ENCODE measurements at places on chromosomes 1 and 21.

DNA sequence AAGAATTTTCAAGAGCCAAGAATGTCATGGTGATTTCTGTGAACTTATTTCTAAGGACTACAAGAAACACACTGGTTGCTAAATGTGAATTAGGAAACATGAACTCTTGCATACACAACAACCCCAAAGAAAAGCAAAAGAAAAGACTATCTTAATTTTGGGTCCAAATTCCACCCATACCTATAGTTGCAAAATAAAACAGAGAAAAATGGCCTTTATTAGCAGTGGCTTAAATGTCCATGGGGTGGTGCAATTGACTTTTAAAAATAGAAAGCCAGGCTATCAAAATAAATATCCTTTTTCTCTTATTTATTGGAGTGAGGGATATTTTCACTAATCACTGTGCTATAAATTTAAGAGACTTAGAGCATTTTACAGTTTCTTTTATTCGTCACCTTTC is 80.9 kb upstream of the DPYD start:
- no peak for DNase-seq

DNA sequence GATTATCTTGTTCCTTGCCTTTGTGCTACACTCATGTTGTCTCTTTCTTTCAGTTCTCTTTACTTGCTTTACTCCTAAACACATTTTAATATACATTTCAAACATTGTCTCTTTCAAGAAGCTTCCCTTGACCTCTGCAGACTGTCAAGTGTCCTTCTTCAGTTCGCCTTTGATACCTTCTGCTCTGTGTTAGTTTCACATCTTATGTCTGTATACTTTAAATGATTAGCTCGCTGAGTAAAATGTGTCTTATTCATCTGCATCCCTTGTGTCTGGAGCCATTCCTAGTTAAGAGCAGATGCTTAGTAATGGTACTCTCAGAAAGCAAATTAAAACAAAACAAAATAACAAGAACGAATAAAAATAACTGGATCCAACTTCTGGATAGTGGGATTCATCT is 303.3 kb downstream of the S1PR1 start:
- DNase-seq, result no peak

- DNase-seq, result no peak
These were observed 97.9 kb upstream of the RAB3GAP2 start for GRCh38 chr1:220370041-220370700.

- DNase-seq, result no peak
These were observed 71.2 kb upstream of the RGL1 start for GRCh38 chr1:183733715-183734114.

- no peak for DNase-seq
These were observed 99.6 kb downstream of the GABPA start for GRCh38 chr21:25834381-25834780.

DNA sequence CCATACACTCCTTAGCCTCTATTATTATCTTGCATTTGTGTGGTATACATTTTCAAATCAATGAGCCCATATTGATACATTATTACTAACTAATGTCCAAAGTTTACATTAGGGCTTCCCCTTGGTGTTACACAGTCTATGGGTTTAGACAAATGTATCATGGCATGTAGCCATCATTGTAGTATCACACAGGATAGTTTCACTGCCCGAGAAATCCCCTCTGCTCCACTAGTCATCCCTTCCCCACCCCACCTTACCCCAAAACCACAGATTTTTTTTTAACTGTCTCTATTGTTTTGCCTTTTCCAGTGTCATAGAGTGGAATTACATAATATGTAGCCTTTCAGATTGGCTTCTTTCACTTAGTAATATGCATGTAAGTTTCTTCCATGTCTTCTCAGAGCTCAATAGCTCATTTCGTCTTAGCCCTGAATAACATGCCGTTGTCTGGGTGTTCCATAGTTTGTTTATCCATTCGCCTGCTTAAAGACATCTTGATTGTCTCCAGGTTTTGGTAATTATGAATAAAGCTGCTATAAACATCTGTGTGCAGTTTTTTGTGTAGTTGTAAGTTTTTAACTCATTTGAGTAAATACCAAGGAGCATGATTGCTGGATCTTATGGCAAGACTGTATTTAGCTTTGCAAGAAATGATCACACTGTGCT is 86.4 kb upstream of the LYST start:
- DNase-seq, result peak; percentile 14

GRCh38 chr21:29650523-29651022 is 289.2 kb downstream of the GRIK1 start:
- no peak for DNase-seq

GRCh38 chr1:90781534-90781933 is 64.4 kb upstream of the BARHL2 start:
- no peak for DNase-seq

GRCh38 chr1:26384076-26384475 is 11.5 kb upstream of the ZNF683 start:
- no peak for DNase-seq

DNA sequence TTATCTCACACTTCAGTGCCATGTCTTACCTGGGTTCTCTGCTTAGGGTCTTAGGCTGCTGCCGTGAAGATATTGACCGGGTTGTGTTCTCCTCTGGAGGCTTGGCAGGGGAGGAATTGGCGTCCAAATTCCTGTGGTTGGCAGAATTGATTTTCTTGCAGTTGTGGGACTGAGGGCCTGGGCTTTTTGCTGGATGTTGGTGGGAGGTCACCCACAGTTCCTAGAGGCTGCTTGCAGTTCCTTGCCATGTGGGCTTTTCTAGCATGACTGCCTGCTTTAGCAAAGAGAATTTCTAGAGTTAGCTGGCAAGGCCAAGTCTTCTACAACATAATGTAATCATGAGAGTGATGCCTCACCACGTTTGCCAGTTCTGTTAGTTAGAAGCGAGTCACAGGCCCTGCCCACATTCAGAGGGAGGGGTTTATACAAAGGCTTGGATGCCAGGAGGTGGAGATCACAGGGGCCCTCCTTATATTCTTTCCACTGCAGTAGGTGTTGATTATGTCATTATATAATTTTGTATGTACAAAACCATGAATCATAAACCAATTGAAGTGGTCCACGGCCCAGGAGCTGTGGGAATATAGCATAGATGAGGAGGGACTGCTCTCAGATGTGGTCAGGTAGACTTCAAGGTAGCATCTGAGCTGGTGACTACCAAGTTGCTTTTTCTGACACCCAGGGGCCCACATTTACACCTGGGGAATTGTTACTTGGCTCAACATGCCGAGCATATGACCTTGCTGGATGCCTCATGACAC is 6.6 kb downstream of the UBL4B start:
- no peak for DNase-seq

- no peak for DNase-seq
These were observed 1.1 kb upstream of the ABCD3 start for GRCh38 chr1:94416901-94417727.

- no peak for DNase-seq
These were observed 44.4 kb downstream of the CACHD1 start for GRCh38 chr1:64514197-64514765.

- DNase-seq, result no peak
These were observed 42.7 kb downstream of the EIF2D start for GRCh38 chr1:206569556-206569955.

DNA sequence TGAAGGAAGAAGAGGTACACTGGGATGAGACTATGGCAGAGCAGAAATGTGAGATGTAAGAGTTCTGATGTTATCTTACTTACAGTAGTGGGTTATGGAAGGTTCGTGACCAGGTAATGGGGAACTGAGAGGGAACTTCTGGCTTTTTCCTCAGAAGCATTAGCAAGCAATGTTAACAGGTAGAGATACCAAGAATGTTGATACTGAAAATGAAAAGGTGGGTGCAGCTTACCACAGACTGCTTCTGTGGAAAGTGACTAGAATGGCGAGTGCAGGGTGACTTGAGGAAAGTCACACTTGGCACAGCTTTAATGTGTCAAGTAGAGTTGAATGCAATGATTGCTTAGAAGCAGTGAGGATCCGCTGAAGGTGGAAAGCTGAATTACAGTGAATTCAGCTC is 70.8 kb downstream of the PLA2G4A start:
- no peak for DNase-seq

DNA sequence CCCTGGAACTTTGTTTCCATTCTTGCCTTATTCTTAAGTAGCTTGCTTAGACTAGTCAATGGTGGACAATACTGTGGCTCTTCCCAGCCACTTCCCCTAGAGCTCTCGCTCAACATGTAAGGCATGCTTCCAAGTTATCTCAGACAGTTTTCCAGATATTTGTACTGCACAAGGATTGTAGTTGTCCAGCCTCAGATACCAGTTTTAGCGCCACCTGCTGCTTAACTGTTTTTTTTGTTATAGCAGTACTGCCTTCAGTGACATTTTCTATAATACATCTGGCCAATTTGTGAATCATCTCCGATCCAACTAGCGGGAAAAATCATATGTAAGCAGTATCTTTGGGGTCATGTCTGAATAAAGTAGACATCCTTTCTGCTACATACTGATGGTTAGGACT is 346.7 kb upstream of the ADGRL4 start:
- DNase-seq, result no peak

- DNase-seq, result no peak
These were observed 24.0 kb upstream of the CLIC6 start for GRCh38 chr21:34644825-34645224.

GRCh38 chr1:167276969-167277368 is 56.3 kb downstream of the POU2F1 start:
- DNase-seq, result no peak

GRCh38 chr1:181369416-181369815 is 113.9 kb upstream of the CACNA1E start:
- DNase-seq, result no peak

GRCh38 chr21:43312751-43313169 is 114.2 kb downstream of the SIK1 start:
- DNase-seq, result no peak

- DNase-seq, result no peak
These were observed 324.7 kb upstream of the USP24 start for GRCh38 chr1:55539652-55540512.

DNA sequence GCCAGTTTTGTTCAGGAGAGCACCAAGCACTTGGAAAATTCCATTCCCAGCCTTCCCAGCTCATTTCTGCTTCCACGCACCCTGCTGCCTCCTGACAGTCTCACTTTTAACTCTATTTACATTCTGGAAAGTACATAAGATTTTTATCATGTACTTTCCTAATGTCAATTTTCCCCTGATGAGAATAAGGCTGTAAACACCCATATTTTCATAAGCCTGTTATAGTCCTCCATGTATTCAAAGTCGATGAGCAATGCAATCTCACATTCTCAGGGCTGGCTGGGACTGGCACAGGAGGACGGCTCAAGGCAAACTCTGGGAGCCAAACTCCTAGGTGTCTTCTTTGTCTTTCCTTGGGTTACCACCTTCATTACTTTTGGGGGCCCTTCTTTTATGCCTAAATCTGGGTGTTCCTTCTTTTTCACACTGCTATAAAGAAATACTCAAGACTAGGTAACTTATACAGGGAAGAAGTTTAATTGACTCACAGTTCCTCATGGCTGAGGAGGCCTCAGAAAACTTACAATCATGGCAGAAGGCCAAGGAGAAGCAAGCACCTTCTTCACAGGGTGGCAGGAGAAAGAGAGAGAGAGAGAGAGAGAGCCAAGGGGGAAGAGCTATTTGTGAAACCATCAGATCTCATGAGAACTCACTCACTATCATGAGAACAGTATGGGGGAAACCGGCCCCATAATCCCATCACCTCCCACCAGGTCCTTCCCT is 94.6 kb downstream of the IGSF21 start:
- no peak for DNase-seq

- DNase-seq, result no peak
These were observed 1.5 kb downstream of the S100PBP start for GRCh38 chr1:32818804-32819541.

Measured in activated naive CD8-positive, alpha-beta T cell treated with anti-CD3 and anti-CD28 coated beads, Interleukin-2, amount 50 U/mL, for 16 hours (primary cell).